Stimulated activated CD4-positive, alpha-beta T cell treated with anti-CD3 and anti-CD28 coated beads, Interleukin-4, amount 100 ng/mL, for 1 hour (primary cell): ENCODE measurements at places on chromosomes 6 and 20.
A peak's percentile ranks its signal among the peaks of the same experiment; 100 is the strongest.

GRCh38 chr6:122683989-122684651, 73.9 kb downstream of the PKIB start:
- no peak for DNase-seq

DNA sequence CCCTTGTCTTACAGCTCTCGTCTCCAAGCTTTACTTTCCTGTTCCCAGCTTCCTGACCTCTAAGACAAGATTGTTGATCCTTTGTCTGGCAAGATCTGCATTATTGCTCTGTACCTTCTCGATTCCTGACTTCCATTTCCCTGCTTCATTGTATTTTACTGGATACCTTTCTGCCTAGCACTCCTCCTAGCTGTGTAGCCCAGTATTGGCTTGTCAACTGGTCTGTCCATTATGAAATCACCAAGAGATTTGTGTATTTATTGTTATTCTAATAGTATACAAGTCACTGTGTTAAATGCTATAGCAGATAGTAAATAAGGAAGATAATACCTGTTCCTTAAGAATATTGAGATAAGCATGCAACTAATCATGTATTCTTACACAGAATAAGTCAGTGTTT, 305.4 kb downstream of the CDKAL1 start:
- no peak for DNase-seq

- DNase-seq = no peak
These were observed 121.7 kb upstream of the MARCKS start for GRCh38 chr6:113735491-113735890.

GRCh38 chr20:6697228-6697972, 70.1 kb upstream of the BMP2 start:
- no peak for DNase-seq

GRCh38 chr20:56625837-56626236, 3.3 kb upstream of the TFAP2C start:
- no peak for DNase-seq

DNA sequence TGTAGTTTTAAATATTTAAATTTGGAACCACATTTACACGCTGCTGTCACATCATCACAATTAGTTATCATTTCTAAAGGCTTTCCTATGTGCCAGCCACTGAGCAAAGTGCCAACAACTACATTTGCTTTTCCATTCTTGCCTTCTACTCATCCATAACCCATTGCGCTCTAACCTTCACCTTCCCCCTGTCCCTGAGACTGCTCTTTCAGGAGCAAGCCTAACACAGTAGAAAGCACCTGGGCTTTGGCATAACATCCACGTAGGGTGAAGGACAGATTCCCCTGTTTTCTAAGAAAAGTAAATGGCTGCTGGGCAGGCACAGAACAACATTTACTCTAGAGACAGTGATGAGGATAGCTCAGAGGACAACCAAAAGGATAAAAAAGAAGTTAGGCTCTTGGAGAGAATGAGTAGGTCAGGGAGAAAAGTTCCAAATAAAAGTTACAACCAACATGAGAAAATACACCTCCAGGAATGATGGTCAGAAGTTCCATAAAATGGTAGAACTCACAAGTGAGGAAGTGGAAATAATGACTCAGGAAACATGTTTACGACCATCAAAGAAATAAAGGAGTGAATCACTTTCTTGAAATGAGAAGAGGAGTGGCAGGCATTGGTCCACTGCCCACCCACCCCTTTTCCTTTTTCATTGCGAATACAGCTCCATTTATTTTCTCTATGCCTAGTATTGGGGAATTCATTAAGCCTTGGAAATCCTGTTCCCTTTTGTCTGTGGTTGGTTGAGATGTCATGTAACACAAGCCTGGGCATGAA, 77.2 kb downstream of the PFDN4 start:
- DNase-seq = no peak

DNA sequence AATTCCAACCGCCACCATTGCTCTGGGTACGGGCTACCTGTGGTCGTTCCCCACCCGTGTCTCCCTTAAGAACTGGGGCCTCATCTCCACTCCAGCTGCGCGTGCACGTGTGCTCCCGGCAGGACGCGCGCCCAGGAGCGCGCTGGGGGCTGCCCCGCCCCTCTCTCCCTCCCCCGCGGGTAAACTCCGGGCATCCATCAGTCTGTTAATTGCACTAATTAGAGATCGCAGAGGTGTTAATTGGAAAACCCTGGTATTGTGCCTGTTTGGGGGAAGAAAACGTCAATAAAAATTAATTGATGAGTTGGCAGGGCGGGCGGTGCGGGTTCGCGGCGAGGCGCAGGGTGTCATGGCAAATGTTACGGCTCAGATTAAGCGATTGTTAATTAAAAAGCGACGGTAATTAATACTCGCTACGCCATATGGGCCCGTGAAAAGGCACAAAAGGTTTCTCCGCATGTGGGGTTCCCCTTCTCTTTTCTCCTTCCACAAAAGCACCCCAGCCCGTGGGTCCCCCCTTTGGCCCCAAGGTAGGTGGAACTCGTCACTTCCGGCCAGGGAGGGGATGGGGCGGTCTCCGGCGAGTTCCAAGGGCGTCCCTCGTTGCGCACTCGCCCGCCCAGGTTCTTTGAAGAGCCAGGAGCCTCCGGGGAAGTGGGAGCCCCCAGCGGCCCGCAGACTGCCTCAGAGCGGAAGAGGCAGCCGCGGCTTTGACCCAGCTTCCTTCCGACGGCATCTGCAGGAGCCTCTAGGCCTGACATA, 14.4 kb downstream of the FOXP4 start:
- DNase-seq = peak; percentile 80

- DNase-seq = no peak
These were observed 23.8 kb downstream of the OR2J3 start for GRCh38 chr6:29131691-29132090.

DNA sequence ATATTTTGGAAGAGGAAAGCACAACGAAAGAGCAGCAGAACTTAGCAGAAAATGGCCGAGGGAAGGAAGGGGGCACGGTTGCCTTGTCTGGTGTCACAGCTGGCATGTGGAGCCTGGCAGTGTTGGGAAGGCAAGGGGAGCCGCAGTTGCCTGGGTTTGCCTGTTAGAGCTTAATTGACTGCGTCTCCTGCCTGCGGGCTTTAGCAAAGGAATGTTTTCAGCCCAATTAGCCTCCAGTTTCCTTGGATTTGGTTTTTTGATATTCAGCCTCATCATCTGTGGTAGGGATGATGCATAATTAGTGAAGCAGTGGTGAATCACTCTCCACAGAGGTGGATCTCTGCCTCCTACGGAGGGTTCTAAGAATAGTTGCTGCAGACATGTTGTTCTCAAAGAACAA, 832.6 kb downstream of the QKI start:
- DNase-seq = no peak

DNA sequence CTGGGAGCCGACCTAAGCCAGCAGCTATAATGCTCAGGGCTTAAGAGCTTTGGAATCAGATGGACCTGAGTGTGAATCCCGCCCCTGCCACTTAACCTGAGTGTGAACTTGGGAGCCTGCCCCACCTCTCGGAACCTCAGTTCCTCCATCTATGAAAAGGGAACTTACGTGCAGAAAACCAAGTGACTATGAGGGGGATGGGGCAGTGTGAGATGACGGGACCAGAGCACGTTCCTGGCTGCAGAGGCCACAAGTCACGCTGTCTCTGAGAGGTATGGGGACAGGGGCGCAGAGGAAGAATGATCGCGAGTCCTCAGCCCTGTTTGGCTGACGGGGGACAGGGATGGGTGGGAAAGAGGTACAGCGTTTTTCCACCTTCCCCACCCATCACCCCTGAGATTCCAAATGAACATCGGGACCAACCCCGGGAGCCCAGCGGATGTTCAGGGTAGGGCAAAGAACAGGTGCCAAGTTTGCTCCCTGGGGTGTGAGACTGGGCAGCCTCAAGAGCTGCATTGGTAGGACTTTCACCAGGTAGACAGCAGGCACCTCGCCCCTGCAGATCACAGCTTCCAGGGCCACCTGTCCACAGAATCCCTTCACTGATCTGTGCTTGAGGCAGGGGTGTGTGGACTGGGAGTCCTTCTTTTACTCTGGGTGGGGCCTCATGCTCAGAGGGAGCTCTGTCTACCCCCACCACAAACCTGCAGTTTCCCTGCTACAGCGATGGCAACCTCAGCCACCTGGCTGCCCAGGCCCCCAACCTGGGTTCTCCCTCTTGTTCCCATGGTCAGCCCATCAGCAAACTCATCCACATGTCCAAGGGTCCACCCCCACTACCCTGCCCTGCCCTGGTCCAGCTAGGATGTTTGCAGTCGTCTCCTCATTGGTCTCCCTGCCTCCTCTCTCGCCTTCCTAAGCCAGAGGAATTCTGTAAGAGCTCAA, 85.8 kb downstream of the CEBPB start:
- DNase-seq = no peak

DNA sequence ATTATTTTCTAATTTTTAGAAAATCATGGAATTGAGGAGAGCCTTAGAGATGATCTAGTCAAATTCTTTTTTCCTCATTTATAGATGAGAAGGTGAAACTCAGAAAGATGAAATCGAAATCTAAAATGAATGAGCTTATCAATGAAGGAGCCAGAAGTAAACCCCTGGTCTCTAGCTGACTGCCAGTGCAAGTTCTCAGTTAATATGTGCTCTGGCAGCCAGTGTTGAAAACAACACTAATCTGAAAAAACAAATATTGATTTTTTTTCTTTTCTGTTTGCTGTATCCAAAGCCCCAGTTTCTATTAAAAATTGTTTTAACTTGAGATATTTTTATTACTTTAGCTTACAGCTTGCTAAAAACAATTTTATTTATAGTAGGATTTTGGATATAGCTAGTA, 21.5 kb upstream of the PBOV1 start:
- no peak for DNase-seq

DNA sequence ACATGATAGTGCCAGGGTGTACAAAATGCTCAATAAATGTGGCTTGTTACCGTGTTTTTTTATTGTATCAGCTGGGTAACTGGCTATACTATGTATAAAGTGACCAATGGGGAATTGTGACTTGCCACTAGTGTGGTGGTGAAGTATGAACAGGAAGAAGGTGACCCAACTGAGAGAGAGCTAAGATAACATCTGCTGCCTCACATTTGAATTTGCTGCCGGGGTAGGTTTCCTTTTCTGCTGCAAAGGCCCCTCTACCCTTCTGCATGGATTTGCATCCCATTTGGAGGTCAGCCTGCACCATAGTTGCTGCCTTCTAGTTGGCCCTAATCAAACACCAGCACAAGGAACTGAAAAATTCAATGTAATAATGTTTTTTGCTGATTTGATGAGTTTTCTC, 24.1 kb downstream of the IL17A start:
- no peak for DNase-seq

DNA sequence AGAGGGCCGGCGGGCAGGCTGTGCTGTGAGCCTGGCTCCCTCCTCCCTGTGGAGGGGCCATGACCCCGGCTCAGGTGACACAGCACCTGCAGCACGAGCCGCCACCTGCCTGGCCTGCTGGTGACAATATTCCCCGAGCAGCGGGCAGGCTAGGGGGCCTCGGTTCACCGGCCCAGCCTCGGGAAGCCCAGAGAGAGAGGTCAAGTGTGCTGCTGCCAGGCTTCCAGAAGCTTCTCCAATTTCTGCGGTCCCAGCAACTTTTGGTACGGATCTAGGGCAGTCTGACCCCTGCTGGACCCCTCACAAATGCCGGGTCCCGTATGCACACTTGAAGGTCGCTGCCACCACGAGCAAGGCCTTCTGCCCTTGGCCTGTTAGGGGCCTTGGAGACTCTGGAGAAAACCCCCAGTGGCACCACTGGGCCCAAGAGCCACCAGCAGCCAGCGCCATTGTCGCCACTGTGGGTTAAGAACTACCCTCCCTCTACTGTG, 38.6 kb upstream of the NOL4L start:
- no peak for DNase-seq

- no peak for DNase-seq
These were observed 51.1 kb downstream of the TBC1D7 start for GRCh38 chr6:13277231-13277630.
